Central memory CD4-positive, alpha-beta T cell (primary cell): ENCODE measurements at places on chromosomes 16 and 17.

DNA sequence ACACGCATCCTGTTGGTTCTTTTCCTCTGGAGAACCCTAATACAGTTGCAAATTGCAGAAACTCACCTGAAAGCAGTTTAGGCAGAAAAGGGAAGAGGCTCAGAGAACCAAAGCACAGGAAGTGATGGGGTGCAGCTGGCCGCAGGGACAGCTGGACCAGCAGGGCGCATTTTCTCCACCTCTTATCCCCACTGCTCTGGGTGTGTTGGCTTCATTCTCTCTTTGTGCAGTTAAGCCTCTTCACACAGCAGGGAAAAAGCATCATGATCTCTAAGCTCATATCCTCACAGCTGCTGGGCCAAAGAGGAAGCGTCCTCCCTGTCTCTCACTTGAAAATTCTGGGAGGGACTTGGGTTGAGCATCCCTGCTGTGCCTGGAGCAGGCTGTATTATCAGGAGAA, 20.0 kb upstream of the LRRC75A start:
- DNase-seq = no peak

- no peak for DNase-seq
These were observed 87.7 kb downstream of the MRM3 start for GRCh38 chr17:869567-870525.

DNA sequence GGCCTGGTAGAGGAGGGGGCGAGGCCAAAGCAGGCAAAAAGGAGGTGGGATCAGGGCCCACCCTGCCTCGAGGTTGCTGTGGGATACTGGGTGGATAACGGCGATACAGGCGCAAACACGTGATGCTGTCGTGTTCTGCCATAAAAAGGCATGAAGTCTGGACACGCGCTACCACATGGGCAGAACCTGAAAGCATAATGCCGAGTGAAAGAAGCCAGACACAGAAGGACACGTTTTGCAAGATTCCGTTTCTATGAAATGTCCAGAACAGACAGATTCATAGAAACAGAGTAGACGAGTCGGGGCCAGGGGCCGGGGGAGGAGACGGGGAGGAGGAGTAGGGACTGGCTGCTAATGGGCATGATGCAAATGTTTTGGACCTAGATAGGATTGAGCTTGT, 43.5 kb downstream of the ZDHHC7 start:
- no peak for DNase-seq

- DNase-seq = no peak
These were observed 123.9 kb downstream of the PRKCB start for GRCh38 chr16:23959752-23960072.

DNA sequence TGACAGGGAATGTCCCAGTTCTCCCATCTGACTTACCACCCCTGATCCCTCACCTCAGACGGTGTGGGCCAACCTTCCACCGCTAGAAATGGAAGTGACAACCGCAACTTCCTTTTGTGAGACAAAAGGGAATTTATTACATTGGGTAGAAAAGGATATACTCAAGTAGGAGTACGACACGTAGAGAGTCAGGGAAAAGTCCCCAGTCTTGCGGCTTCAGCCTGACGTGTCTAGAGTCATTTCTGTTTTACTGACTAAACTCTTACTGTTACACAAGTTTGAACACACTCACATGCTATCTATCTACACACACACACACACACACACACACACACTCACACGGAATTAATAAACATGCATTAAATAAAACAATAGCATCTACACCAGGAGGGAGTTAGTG, 178.9 kb downstream of the COPRS start:
- no peak for DNase-seq

- DNase-seq = no peak
These were observed 25.9 kb downstream of the TNRC6A start for GRCh38 chr16:24755201-24755874.

DNA sequence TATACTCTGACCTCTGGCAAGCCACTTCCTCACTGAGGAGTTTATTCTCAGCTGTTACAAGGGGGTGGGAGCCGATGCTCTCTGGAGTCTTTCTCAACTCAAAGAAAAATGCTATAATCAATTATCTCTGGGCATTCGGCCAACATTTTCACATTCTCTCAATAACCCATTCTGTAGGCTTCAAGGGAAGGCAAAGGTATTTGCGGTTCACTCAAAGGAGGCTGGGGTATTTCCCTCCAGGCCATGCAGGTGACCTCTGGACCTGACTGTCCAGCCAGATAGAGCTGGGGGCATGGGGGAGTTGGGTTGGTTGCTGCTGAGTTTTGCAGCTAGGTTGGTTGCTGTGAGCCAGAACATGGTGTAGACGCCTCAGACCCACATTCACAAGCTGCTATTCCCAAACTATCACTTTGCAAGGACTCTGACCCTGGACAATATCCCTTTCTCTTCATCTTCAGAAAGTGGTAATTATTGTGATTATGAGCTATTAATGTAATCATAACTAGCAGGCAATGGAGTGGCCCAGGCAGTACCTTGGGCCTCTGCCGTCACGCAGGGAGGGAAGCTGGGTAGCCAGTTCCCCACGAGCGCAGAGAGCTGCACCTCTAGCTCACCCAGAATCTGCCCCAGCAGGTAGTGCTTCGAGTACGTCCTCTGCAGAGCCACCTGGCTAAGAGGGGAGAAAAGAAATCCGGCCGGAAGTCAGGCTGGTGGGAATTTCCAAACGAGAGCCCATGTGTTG, 42.1 kb downstream of the AIPL1 start:
- DNase-seq = no peak

DNA sequence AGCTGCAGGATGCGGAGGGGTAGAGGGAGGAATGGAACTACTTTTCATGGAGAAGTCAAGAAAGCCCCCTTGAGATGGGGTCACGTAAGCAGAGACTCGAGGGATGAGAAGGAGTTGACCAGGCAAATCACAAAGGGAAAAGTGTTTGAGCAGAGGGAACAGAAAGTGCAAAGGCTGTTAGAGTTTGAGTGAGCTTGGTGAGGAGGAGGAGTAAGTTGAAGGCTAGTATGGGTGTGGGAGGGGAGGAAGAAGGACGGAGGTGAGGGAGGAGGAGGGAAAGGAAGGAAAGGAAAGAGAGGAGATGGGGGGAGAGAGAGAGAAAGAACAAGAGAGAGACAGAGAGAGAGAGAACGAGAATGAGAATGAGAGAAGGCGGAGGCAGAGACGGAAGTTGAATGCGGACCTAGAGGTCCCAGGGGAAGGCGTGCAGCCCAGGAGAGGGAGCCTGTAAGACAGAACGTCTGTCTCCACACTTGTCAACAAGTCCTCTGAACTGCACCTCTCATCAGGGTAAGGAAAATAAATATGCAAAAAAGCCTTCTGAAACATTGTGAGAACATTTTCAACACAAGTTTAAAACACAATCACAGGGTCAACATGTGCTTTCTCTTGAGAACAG, 279.8 kb upstream of the EEF2KMT start:
- no peak for DNase-seq

- DNase-seq = peak; percentile 77
These were observed 3.8 kb downstream of the TNFSF12 start for GRCh38 chr17:7552621-7553051.

DNA sequence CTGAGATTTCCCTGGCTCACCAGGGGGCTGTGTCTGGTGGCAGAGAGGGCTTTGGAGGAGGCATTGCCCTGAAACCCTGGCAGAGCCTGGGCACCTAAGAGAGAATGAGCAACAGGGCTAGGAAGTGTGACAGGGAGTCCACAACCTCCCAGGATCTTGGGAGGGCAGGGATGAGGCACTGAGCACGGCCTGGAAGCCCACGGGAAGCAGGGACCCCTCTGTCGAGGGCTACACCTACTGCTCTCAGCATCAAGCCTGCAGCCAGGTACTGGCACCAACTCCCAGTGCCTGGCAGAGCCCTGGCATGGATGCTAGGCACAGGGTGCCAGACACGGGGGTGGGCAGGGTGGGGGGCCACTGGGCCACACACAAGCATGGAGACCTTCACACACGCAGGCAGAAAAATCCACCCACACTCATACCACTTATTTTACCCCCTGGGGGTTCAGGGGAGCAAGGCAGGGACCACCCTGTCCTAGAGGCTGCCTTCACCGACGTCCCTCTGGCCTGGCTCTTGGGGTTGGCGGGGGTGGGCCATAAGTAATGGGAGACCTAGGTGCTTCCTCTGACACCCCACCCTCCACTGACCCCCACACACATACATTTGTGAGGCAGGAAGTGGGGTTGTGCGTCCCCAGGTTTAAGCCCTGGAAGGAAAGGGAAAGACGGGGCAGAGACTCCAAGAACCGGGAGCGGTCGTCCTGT, 970 bp upstream of the HSD11B2 start:
- no peak for DNase-seq

GRCh38 chr17:79664930-79665737, 54.3 kb upstream of the RBFOX3 start:
- no peak for DNase-seq

- no peak for DNase-seq
These were observed 47.1 kb upstream of the PHOSPHO1 start for GRCh38 chr17:49277638-49278037.

DNA sequence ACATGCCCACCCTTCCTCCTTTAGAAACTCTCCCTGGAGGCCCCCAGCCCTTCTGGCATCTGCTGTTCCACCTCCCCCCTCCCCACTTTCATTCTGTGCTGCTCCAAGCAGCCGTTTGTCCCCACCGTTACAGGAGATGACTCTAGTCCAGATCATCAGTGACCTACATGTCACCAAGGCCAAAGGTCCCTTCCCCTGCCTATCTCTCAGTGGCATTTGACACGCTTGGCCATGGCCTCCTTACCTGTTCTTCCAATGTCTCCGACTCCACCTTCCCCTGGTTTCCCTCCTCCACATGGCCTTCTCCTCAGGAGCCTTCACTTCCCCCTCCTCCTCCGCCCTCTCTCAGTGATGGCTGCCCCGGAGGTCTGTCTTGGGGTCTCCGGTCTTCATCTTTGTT, 9.4 kb downstream of the TMEM92 start:
- no peak for DNase-seq

GRCh38 chr16:82146957-82147356, 23.1 kb downstream of the MPHOSPH6 start:
- no peak for DNase-seq

- no peak for DNase-seq
These were observed 1.8 kb downstream of the PRSS22 start for GRCh38 chr16:2856061-2856670.

DNA sequence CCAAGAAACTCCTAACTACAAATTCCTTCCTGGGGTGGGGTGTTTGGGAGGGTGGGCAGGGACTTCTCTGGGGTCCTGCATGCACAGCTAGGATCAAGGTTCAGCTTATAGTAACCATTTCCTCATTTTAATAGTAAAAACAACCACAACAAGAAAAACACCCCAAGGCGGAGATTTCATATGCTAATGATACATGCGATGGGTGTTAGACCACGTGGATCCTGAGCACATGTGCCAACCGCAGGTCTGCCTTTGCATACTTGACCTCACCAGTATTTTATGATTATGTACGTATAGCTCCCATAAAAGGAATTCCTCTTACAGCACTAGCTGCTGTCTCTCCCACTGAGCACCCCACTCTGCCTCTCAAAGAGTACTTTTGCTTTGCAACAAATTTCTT, 1.9 kb downstream of the KRTAP4-11 start:
- DNase-seq = no peak

DNA sequence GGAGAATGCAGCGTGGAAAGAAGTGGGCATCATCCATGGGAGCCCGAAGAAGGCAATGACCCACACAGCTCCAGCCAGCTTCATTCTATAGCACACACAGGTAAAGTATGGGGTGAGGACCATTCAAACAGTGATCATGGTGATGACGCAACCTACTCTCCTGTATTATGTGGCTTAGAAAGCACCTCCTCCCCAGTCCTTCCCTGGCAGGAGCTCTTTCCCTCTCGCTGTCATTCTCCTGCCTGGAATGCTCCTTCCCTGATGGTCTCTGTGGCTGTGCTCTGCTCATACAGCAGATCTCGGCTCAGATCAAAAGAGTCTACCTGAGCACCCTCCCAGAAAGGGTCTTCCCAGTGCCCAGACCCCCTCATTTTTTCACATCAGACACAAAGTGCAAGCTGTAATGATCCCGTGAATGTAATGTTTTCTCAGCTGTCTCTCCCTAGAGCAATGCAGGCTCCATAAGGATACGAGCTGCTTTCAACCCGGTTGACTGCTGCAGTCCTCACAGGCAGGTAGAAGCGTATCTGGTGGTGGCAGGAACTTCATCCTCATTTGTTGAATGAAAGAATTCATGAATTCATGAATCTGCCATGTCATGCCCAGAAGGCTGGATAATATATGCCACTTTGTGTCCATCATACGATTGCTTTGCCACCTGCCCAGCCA, 248.8 kb downstream of the HS3ST3A1 start:
- no peak for DNase-seq

GRCh38 chr16:14505846-14506245, 124.2 kb downstream of the PARN start:
- DNase-seq = no peak

- DNase-seq = no peak
These were observed 81.8 kb upstream of the TBC1D3K start for GRCh38 chr17:37842401-37842800.

GRCh38 chr17:63191610-63192009, 225.6 kb downstream of the TANC2 start:
- DNase-seq = no peak

GRCh38 chr17:42882166-42882565, 18.4 kb upstream of the G6PC1 start:
- DNase-seq = no peak

GRCh38 chr17:11097121-11097520, 143.9 kb upstream of the SHISA6 start:
- DNase-seq = no peak

DNA sequence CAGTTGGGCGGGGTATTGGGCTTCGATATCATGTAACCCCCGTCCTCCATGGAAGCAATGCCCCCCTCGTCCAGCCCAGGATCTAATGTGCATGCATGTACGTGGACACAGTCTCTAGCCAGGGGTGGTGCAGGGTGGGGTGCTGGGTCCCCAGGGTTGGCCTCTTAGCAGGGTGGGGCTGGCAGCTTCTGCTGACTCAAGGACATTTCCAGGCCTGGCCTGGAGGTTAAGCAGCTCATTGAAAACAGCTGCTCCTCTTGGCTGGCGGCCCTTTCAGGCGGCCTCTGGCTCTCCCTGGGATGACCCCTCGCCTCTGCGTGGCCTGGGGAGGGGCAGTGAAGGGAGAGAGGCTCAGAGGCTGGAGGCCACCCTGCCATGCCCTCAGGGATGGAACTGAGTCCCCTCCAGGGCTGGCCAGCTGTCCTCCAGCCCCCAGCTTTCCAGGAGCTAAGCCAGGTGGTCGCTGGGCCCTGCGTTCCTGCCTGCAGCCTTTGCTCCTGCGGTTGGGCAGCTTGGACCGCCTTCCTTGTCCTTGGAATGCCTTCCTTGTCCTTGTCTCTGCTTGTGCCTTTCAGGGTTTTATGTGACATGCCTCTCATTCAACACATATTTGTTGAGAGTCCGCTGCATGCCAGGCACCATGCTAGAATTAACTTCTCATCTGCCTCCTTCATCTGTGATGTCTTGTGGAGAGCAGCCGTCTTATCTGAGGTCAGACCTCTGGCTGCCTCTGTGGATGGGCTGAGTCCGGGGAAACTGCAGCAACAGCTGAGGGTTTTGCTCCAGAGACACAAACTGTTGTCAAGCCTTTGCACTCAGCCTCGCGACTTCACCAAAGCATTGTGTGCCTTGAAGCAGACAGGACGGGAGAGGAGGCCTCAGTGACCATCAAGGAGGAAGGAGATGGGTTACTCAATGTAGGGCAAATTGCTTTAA, 26.6 kb downstream of the MRC2 start:
- no peak for DNase-seq
